SK-N-MC (cell line): ENCODE measurements at places on chromosomes 12 and 14.

GRCh38 chr12:49868952-49869815 lies 26.3 kb upstream of the BCDIN3D start:
- no peak for DNase-seq

- DNase-seq: no peak
These were observed 20.5 kb downstream of the FOXN4 start for GRCh38 chr12:109288571-109288970.

DNA sequence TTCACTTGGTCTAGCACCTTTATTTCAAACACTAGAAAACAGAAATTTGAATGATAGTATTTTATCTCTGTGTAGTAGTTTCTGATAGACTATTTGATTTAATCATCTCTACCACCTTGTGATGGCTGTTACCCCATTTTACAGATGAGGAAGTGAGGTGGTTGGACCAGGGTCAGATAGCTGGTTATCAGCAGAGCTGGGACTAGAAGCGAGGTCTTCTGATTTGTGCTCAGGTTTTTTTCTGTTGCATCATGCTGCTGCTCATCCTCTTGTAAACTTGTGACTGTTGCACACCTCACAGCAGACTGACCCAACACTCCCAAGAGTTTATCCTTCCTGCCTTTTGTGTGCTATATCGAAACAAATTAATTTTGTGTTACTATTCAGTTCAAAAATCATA lies 10.1 kb upstream of the MANSC4 start:
- DNase-seq: no peak

- DNase-seq: no peak
These were observed 3.2 kb upstream of the LHX5 start for GRCh38 chr12:113474635-113475436.
